Fibroblast of gingiva (primary cell): ENCODE measurements at places on chromosomes 1 and 21.

GRCh38 chr1:20729990-20730689, 2.4 kb downstream of the SH2D5 start:
- no peak for DNase-seq

GRCh38 chr1:179016706-179017382, 8.8 kb upstream of the FAM20B start:
- DNase-seq, result peak; percentile 94

- DNase-seq, result no peak
Observed at GRCh38 chr21:40846587-40847411, at the start of gene DSCAM. Gene DSCAM (minus strand): TSS chr21:40847158. CDS start chr21:40846661, 497 bp downstream.

DNA sequence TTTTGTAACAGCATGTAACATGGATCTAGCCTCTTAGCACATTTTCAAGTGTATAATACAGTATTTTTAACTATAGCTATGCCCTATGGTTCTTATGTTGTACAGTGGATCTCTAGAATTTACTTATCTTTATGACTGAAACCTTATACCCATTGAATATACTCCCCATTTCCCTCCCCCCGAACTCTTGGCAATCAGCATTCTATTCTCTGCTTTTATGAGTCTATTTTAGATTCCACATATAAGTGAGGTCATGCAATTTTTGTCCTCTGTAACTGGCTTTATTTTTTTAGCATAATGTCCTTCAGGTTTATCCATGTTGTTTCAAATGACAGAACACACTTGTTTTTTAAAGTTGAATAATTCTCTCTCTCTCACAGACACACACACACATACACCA, 3.1 kb upstream of the GBP6 start:
- no peak for DNase-seq

- DNase-seq, result no peak
Observed at GRCh38 chr1:181081395-181081794, 7.1 kb upstream of the IER5 start.

DNA sequence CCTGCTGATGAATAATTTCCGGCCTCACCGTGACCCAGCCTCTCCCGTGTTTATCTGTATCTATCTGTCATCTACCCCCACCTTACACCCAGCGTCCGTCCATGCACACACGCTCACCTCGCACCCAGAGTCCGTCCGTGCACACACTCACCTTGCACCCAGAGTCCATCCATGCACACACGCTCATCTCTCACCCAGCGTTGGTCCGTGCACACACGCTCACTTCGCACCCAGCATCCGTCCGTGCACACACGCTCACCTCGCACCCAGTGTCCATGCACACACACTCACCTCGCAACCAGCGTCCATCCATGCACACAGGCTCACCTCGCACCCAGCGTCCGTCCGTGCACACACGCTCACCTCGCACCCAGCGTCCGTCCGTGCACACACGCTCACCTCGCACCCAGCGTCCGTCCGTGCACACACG, 25.0 kb upstream of the COL18A1 start:
- DNase-seq, result no peak

- peak; percentile 5 for DNase-seq
Observed at GRCh38 chr1:87150143-87150542, 178.5 kb upstream of the LMO4 start.

DNA sequence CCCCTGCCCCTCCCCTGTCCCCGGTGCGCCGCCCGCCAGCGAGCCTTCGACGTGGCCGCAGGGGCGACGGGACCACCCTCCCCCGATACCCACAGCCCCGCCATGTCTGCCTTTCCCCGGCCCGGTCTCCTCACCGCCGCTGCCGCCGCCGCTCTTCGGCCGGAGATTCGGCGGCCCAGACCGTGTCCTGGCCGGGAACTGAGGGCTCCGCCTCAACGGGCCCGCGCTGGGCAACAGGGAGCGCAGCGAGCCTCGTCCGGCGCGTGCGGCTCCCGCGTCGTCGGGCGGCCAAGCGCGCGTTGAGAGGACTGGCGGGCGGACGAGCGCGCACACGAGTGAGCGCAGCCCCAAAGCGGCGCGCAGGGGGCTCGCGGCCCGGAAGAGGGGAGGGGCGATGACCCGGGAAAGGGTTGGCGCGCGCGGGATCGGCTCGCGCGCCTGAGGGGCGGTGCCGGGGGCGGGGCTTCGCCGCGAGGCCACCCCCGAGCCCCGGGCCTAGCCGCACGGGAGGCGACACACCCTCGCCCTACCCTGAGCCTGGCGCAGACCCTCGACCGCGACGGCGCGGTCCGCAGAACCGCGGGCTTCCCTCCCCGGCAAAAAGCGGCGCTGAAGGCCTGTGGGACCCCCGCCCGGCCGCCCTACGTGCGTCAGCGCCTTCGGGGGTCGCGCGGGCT, at the start of gene BTG3:
TSS of gene BTG3 (minus strand) at position 337 of the 677 bp plus-strand sequence. CDS start 3,757 bp downstream, outside the sequence.
- peak; percentile 83 for DNase-seq

DNA sequence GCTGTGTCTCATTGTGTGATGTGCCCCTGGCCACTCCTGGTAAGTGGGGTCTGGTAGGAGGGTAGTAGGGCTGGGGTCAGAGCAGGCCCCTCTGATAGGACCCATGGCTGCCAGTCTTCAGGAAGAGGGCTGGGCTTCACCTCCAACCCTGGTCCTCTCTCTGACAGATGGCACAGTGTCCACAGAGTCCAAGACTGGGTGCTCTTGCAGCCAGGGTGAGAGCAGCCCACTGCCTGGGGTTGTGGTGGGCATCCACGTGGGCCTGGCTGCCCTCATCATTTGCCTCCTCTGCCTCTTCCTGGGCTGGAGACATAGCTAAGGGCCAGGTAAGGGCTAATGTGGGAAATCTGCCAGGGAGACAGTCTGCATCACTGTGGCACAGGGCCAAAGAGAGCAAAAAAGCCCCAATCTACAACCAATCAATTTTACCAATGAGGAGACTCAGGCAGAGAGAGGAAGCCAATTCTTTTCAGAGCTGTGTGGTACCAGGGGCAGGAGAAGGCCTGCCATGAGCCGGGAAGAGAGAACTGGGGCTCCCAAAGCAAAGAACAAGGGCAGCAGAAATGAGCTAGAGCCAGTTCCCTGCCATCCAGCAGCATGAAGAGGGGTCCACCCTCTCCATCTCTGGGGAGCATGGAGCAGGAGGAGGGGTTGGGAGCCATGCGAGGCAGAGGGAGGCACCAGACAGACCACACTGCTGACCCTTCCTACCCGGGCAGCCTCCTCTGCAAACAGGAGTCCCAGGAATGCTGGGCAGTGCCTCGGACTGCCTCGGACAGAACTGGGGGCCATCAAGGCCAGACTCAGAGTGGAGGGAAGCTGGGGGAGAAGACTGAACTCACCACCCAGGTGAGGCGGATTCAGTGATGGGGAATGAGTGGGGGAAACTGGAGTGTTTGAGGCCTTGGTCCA, 26.8 kb downstream of the SLC27A3 start:
- DNase-seq, result no peak

DNA sequence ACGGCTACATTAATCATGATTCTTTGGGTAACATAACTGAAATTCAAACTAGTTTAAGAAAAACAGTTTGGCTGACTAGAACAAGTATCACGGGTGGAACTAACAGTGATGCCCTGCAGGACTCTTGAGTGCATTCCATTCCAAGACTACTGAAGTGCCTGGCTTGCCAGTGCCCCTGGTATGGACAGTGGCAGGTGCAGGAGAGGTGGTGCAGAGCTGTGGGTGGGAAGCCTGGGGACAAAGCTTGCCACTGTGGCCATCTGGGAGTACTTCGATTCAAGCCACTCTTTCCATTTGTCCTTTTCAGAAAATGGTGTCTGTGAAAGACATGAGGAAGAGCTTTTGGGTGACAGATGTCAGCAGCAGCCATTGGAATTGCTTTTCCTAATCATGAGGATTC, 166.5 kb downstream of the RRAGC start:
- no peak for DNase-seq

DNA sequence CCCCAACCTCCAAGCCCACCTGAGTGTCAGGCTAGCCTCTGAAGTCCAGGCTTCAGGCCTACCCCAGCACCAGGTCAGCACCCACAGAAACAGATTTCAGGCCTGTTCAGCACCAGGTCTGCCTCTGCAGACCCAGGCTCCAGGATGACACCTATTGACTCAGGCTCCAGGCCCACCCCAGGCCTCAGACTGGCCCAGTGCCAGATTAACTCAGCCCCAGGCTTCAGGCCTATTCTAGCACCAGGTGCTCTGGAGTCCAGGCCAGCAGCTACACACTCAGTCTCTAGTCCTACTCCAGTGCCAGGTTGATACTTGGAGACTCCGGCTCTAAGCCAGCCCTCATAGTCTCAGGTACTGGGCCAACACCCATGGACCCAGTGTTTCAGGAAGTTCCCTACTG, 541.7 kb upstream of the PBX1 start:
- DNase-seq, result no peak

- no peak for DNase-seq
Observed at GRCh38 chr1:35659589-35659988, 18.3 kb upstream of the PSMB2 start.

- no peak for DNase-seq
Observed at GRCh38 chr1:22941257-22941656, 31.4 kb downstream of the LACTBL1 start.

GRCh38 chr1:151024540-151025146, 11.7 kb upstream of the BNIPL start:
- DNase-seq, result peak; percentile 42

DNA sequence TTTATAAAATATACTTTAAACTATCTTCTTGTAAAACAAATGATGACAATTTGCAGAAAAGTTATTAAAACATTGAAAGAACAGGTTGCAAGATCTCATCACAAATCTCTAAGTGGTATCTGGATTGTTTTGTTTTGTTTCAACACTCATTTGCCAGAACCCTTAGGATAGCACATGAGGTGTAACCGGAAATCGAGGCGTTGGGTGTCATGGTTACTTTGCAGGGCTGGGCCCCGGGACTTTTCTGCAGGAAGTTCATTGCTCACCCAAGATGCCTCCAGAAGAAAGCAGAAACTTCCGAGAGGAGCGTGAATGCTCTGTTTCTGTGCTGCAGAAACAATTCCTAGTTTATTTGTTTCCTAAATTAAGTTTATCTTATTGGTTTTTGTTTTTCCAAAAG, 2.5 kb downstream of the DISC1 start:
- DNase-seq, result no peak

- no peak for DNase-seq
Observed at GRCh38 chr21:35699361-35699760, 361.0 kb downstream of the SETD4 start.

GRCh38 chr21:42030311-42030710, 20.2 kb upstream of the ZBTB21 start:
- no peak for DNase-seq

- DNase-seq, result peak; percentile 70
Observed at GRCh38 chr21:43331962-43332828, 94.7 kb downstream of the SIK1 start.

- no peak for DNase-seq
Observed at GRCh38 chr21:35460441-35460840, 411.3 kb upstream of the RUNX1 start.

DNA sequence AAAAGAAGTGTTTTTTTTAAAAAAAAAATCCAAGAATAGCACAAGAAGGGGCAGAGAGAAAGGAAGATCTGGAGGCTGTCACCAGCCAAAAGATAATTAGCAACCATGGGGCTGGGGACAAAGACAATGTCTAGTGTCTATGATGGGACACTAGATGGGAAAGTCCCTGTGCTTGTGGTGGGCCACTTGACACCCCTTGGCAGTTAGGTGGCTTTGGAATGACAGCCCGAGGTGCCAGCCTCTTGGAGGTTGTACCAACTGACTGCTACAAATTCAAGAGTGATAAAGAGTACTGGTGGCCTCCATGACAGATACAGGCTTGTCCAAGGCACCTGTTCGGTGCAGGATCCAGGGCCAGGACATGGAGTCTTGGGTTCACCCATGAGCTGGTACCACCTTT, 21.6 kb downstream of the ATP2B4 start:
- no peak for DNase-seq

DNA sequence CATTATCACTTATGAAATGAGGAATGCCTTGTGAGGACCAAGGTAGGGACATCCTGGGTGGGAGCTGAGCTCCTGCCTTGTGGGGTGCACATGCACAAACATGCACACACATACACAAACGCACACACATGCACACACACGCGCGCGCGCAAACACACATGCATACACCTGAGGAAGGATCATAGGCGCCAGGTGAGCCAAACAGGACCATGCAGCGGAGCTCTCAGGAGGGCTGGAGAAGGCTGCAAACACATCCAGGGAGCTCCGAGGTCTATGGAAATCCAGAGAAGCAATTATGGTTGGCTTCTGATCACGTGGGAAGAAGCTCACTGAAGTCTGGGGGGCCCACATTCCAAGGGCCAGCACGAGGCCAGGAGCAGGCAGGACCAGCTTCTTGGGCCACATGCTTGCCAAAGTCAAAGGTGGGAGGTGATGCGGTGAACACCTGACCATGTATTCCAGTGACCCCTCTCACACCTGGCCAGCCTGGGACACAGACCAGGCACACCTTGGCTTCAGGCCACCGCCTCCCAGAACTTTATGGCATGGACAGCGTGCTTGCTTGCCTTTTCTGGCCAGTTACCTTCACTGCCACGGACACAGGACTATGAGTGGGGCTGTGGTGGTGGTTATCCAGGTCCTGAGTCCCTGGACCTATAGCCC, 13.6 kb downstream of the GPR137B start:
- DNase-seq, result no peak

DNA sequence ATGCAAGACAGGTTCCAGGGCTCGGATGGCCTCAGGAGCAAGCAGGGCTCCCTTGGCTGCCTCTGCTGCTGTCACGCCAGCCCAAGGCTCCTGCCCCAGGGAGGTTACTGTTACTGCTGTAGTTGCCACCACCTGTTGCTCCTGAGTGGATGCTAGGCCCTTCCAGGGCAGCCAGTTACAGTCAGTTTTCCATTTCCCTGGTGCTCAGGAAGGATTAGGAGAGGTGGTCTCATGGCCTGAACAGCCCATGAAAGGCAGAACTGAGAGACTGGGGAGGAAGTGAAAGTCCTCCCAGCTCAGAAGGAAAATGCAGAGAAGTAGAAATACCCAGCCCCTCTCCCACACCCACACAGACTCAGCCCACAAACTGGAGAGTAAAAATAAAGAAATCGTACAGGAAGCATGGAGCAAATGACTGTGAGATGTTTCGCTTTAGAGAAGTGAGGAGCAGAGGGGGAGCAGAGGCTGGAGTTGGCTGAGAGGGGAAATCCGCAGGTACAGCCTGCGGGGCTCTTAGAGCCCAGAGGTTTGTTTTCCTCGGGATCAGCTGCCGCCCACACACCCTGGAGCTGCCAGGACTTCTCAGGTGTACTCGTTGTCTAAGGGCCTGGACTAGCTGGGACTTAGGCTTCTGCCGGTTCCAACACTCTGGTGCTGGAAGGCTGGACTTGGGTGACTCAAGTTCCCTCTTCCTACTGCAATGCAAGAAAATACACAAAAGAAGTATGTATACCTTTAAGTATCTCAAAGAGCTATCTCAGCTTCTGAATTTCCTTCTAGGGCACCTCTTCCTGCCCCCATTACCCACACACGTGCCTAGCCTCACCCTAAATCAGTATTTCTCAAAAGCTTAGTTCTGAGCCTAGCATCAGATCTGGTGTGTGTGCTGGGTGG, 2.3 kb downstream of the IL6R start:
- no peak for DNase-seq

DNA sequence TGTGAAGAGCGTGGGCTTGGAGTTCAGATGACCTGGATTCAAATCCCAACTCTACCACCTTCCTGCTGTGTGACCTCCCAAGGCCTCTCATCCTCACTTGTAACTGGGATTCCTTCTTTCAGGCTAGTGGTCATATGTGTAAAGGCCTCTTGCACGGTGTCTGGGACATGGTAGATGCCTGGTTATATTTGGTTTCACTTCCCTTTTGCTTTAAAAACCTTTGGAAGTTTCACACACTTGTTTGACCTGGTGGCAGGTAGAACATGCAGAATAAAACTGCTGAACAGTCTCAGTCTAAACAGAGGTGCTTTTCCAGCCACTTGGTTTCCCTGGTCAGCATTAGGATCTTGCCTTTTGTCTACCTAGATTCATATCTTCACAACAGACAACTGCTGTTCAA, 37.0 kb upstream of the RCAN3 start:
- no peak for DNase-seq
